ENCODE measurements at places on chromosomes 16 and 17.

- no peak for DNase-seq
Observed at GRCh38 chr17:78458736-78459335, 80.4 kb downstream of the PGS1 start.

DNA sequence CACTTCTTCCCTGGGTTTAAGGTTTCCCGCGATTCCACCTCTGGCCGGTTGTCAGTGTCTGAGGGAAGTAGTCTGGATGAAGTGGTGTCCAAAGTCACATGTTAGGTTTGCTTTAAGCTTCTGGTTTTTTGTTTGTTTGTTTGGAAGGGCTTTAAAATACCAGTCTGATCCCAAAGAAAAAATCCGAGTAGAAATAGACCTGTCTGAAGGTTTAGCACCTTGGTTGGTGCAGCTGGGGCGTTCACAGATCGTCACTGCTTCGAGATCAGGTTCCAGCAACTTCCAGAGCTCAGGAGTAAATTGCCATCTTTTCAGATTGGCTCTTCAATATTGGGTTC lies 567 bp downstream of the TMEM97 start:
- no peak for DNase-seq

DNA sequence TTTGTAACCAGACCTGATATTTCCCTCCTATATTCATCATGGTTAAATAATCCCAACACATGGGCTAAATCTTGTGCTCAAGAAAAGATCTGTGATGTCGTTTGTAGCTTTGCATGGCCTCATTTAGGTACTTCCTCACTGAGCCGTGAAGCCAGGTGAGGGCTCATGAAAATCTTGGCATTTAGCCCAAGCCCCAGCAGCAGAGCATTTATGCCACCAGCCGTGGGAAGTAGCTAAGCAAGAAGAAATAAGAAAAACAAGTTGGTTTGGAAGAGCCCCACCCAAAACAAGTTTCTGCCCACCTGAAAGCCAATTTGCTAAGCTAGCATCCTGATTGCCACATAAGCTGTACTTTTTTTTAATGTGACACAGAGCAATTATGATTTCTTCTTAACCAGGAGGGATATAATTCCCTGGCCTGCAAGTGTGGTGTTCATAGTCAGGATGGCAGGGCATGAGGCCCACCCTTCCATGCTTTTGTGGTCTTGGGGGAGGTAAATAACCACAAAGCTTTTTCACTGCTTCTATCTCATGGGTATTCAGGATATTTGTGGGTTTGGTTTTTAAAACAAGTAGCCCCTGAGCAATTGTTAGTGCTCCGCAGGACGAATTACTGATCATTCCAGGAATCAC lies 10.5 kb downstream of the TMIGD1 start:
- DNase-seq = no peak

DNA sequence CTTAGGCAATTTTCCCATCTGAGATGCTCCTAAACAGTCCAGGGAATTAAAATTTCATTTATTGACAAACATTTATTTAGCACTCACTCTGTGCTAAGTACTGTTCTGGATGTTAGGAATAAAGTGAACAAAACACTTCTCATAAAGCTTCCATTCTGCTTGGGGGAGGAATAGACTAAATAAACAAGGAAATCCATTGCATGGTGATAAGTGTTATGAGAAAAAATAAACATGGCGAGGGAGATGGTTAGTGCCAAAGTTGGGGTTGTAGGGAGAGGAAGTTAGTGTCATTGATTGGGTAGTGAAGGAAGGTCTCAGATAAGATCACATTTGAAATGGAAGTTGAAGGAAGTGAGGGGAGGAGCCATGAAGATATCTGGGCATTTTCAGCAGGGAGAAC lies 72.2 kb upstream of the CES5A start:
- no peak for DNase-seq

GRCh38 chr17:7229504-7229903 lies 4.8 kb downstream of the DVL2 start:
- DNase-seq = no peak

DNA sequence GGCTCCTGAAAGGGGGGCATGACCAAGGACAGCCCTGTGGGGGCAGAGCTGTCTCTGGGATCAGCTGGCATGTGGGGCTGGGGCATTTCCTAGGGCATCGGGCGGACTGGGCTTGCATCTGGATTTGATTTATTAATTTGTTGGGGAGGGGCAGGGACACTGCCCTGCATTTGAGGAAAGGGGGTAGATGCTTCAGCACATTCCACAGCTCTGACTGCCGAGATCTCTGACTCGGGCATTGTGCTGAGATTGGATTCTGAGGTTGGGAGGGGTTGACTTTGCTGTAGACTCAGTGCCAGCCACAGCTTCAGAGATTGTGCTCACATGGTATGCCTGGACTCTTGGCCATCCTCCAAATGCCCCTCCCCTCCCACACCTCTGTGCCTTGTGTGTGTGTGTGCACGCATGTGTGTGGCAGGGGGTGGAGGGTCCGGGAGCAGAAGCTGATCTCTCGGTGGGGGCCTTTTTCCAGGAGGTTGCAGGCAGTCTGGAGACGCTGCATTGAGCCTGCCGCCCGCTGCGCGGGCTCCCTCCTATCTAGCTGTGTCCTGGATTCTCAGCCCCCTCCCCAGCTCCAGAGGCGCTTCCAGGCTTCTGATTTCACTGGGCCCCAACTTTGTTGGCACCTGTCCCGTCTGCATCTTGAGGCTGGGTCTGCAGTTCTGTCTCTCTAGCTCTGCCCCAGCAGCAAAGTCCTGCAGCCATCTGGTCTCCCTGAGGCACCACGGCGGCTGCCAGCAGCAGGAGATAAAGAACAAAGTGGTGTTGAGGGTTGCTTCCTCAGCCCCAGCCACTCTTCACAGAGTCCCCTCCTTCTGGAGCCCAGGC lies 14.9 kb downstream of the IGFBP4 start:
- no peak for DNase-seq

- no peak for DNase-seq
Observed at GRCh38 chr16:67000384-67001351, 12.3 kb downstream of the CES4A start.

DNA sequence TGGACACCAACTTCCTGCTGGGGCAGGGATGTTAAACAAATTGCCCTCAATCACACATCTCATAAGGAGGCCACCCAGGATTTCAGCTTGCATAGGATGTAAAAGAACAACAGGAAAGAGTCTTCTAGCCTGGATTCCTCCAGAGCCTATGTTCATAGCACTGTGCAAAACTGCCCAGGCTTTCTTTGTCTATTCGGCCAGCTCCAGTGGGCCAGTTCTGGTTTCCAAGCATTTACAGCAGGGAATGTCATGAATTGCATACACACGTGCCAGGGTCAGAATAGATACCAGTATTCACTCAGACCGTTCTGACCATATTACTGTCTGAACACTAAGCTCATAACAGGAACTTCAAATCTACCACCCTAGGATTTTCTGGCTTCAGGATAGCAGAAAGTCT lies 273.2 kb downstream of the CDH8 start:
- no peak for DNase-seq

DNA sequence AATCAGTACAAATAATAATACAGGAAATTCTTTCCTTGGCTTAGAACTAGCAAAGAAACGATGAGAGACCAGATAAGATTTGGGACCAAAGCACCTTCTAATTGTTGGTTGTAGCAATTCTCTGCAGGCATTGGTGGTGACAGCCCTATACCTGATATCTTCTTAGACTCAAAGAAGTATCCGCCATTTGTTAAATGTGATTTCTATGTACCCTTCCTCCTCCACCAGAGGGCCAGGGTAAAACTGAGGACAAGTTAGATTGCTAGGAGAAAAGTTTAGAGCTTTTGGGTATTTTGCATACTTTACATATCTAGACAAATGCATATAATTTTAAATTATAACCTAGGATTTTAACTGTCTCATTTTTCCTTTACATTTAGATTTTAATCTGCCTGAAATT lies 304.3 kb downstream of the HS3ST4 start:
- DNase-seq = no peak

DNA sequence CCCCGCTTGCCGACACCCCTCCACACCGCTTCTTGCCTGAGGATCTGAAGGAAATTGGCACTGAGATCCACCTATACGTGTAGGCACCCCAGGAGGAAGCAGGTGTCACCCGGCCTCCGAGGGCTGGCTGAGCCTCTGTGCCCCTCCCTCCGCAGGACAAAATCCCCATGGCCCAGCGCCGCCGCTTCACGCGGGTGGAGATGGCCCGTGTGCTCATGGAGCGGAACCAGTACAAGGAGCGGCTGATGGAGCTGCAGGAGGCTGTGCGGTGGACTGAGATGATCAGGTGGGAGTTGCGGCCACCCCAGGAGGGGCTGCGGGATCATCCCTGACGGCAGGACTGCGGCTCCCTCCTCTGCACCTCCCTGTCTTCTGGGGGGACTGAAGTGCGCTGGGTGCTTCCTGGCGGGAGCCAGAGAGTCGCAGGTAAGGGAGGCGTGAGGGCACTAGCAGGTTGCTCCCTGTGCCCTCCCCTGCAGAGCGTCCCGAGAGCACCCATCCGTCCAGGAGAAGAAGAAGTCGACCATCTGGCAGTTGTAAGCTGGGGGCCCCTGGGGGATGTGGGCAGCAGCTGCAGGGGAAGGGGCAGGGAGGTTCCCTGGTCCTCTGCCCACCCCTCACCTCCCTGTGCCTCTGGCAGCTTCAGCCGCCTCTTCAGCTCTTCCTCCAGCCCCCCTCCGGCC lies 9.0 kb downstream of the NME3 start:
- no peak for DNase-seq

DNA sequence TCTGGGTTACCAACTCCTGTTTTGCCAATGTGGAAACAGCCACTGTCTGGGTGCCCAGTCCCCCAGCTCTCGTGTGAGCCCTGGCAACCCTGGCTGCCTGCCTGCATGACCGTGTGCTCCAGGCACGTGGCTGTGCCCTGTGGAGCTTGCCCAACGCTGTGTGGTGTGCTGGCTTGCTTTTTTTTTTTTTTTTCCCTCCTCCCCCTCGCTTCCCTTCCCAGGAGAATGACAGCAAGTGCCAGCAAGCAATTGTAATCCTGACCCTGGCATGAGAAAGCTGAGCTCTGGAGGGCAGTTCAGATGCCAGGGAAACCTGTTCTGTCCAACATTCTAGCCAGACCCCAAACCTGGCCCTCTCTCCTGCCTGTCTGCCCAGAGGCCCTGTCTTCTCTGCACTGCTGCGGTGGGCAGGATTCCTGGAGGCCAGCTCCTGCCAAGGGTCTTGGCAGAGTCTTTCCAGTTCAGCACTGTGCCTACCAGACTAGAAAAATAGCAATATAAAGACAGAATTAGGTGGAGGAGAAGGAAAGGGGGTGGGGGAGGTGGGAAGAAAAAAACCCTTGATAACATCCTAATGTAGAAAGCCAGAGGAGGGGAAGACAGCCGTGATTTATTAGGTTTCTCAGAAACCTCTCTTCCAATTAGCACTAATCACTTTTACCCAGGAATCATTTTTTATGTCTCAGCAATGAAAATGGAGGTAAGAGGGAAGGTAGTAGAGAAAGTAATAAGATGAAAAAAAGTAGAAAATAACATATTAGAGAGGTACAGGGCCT lies 9.0 kb downstream of the HLF start:
- DNase-seq = no peak

GRCh38 chr17:6160911-6161855 lies 91.0 kb downstream of the WSCD1 start:
- no peak for DNase-seq

- no peak for DNase-seq
Observed at GRCh38 chr16:53973021-53973420, 269.1 kb downstream of the FTO start.

GRCh38 chr17:41500131-41500911 lies 5.1 kb downstream of the KRT13 start:
- no peak for DNase-seq

- no peak for DNase-seq
Observed at GRCh38 chr16:58038219-58038641, 12.7 kb downstream of the MMP15 start.

- no peak for DNase-seq
Observed at GRCh38 chr16:7315813-7316212, 16.8 kb upstream of the RBFOX1 start.

GRCh38 chr17:4204190-4204589 lies 59.6 kb downstream of the ANKFY1 start:
- no peak for DNase-seq

DNA sequence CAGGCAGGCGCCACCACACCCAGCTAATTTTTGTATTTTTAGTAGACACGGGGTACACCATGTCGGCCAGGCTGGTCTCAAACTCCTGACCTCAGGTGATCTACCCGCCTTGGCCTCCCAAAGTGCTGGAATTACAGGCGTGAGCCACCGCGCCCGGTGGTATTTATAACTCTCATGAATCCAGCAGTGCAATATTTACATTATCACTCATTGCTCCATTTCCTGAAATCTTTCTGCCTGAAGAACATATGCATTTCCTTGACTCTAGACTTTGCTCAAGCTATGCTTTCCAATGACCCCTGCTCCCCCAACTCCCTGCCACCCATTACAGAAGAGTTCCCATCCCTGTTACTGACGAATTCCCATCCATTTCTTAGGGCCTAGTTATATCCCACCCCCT lies 19.7 kb upstream of the NDUFAB1 start:
- no peak for DNase-seq

DNA sequence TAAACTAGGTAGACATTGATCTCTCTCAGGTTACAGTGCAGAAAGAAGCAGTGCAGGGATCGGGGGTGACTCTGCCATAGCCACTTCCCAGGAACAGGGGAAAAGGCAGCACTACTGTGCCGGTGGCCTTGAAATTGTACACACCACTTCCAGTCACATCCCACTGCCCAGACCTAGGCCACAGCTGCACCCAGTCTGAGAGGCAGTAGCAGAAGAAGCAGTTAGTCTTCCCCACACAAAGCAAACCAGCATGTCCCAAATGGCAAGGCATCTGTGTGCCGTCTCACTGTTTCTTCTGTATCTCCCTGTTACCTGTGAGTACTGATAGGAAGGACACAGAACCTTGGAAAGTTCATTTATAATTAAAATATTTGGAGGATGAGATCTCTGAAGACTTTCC lies 47.0 kb downstream of the TMC6 start:
- DNase-seq = no peak

DNA sequence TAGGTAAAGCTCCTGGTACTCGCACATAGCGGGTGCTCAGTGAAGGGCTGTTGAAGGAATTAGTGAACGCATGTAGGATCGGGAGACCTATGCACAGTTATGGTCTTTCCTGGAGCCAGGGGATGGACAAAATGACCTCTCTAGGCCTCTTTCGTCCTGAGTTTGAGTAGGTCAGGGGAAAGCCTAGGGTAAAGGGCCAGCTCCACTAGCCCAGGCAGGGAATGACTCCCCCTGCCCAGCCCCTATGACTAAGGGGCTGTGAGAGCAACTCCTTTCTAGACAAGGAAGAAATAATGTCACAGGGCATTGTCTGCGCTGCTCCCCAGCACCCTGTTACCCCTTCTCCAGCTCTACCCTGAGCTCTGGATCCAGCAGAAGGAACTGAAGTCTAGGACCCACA lies 24.6 kb upstream of the FMNL1 start:
- DNase-seq = no peak

- no peak for DNase-seq
Observed at GRCh38 chr16:29714396-29714795, 31.4 kb downstream of the C16orf54 start.

- DNase-seq = no peak
Observed at GRCh38 chr16:81928271-81928918, 82.9 kb downstream of the SDR42E1 start.

DNA sequence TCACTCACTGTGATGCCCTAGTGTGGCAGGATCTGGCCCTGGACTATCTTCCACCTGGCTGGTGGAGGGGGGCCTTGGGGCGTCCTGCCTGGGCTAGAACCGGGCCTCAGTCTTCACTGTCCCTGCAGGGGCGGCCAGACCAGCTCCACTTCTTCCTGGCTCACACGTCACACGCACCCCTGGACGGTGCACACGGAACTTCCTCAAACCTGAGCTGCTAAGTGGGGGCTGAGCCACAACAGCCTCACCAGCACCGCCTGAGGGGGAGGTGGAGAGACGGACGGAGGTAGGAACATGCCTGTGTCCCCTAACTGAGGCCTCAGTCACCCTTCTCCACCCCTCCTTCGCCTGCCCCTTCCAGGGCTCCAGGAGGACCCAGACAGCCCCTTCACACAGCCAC lies 36.6 kb downstream of the TIMM22 start:
- no peak for DNase-seq
